ENCODE measurements at places on chromosomes 6 and 20.

GRCh38 chr20:9218531-9218961 is 149.7 kb downstream of the PLCB4 start:
- DNase-seq, result no peak

GRCh38 chr6:164826831-164827468 is 482.5 kb downstream of the C6orf118 start:
- no peak for DNase-seq

- no peak for DNase-seq
These were observed 31.9 kb downstream of the CDKAL1 start for GRCh38 chr6:20566109-20566508.

GRCh38 chr6:106731144-106731842 is 101.9 kb downstream of the QRSL1 start:
- no peak for DNase-seq

DNA sequence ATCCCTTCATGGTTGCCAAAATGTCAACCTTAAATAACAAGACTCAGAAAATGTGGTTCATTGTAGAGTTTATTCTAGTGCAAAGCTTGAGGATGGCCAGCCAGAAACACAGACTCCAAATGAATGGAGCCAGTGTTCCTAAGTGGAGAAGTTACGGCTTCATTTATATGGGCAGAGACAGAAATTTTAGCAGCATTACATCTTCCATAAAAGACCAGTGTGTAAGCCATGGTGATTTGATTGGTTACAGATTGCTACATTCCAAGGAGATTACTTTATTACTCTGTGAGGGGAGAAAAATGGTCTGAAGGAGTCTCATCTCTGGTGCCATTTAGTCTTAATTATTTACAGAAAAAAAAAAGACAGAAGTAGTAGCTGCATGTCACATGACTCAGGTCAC is 97.8 kb downstream of the OTOR start:
- DNase-seq, result no peak

GRCh38 chr6:28803337-28803709 is 120.5 kb downstream of the TRIM27 start:
- DNase-seq, result peak; percentile 2

DNA sequence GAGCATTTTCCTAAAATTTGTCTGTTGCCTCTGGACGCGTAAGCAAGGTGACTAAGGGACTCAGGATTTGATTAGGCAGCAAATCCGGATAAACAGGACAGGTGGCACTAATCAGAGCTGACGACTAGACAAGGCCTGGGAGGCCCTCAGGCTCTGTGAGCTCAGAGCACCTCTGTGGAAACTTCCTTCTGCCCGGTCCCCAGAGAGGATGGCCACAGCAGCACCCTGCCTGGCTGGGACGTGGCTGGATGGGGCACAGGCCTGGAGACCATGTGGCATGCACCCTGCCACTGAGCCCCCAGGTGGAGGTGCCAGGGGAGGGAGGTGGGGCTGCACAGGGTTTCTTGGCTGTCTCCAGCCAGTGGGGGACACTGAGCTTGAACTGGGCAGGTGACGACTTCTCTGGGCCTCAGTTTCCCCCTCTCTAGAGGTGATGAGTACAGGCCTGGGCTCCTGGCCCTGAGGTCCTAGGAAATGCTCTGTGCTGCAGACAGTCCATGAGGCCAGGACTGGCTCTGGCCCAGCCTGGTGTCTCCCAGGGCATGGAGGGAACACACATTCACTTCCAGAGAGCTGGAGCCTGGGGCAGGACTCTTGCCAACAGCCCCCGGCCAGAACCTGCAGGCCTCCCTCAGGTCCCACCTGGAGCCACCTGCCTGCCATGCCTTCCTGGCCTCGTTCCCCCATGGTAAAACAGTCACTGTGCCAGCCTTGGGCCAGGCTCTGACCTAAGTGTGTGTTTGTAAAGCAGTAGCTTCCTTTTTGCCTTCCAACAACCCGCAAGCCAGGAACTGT is 39.6 kb upstream of the STX16 start:
- no peak for DNase-seq

DNA sequence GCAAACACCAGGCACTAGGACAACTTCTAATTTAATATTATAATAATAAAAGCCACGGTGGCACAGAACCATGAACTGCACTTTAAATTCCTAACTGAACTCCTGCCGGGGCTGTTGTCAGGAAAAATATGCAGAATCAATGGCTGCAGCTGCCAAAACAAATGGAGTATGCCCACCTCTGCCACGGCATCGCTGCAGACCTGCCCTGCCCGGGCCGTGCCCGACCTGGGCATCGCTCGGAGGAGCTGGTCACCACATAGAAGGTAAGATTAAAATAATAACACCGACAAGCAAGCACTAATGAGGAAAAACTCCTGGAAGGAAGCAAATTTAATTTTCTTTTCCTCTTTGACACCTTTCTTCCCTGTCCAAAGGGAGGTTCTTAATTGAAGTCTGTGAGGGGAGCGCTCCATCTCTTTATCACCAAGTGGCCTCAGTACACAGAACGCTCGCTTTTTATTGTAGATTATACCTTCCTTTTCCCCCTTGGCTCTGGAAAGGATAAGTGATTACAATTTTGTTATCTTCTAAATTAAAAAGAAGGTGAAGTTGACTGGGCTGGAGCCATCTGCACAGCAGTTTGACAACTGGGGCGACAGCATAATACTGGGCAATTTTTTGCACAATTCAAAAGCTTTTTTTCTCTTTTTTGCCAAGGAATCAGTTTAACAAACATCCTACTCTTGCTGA is 351.3 kb downstream of the ZFAND3 start:
- no peak for DNase-seq

DNA sequence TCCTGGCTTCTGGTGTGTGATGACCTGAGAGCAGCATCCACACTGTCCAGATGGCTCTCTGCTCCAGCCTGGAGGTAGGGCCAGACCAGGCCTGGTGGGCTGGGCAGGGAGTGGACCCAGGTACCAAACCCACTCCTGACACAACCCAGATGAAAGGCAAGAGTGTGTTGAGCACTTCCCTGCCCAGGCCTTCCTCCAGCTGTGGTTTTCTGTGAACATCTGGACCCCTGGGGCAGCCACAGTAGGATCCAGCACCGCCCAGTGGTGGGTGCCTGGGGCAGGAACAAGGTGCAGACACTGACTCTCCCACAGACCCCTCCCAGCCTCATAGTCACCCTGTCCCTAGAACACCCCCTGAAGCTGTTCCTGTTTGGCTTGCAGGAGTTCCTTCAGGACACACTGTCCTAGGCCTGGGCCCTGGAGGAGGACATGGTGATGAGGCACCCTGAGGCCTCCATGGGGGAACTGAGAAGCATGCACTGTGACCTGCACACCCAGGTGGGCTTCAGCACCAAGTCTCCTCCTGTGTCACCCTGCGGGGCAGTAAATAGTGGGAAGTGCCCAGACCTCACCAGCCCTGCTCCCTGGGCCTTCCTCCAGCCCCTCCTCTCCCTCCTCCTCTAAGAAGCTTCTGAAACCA is 28.7 kb downstream of the UBD start:
- no peak for DNase-seq

- DNase-seq, result peak; percentile 95
These were observed 55.0 kb downstream of the GNAS start for GRCh38 chr20:58907320-58908137.

DNA sequence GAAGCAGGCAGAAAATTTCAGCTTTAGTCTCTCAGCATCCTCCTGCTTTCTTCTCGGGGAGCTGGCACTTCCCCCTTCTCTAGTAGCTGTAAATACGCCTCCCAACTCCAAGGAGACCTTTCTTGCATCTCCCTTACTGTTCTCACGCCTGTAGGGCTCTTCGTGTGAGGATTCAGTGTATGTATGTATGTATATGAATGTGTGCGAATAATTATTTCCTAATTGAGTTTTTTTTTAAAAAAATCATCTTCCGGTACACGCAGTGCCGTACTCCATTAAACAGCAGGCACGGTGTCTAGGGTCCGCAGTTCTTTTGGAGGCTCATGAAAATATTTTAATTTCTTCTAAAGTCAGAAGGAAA is 85.4 kb downstream of the HFE start:
- peak; percentile 87 for DNase-seq

DNA sequence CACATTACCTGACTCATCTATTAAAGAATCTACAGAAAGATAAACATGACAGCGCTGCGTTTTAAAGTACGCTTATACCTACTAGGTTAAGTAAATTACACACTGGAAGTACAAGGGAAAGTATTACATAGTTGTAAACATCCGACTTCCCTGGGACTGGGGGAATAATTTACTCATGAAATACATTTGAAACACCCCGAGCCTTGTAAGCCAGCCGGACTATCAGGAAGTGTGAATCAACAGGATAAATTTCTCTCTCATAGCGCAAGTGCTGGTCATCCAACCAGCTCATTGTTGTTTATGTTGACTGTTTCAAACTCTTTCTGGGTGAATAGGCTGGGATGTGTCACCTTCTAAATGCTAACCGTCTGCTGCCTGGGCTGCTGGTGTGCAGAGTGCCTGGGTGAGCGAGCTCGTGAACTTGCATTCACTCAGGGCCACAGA is 4.9 kb downstream of the BMP6 start:
- DNase-seq, result no peak

DNA sequence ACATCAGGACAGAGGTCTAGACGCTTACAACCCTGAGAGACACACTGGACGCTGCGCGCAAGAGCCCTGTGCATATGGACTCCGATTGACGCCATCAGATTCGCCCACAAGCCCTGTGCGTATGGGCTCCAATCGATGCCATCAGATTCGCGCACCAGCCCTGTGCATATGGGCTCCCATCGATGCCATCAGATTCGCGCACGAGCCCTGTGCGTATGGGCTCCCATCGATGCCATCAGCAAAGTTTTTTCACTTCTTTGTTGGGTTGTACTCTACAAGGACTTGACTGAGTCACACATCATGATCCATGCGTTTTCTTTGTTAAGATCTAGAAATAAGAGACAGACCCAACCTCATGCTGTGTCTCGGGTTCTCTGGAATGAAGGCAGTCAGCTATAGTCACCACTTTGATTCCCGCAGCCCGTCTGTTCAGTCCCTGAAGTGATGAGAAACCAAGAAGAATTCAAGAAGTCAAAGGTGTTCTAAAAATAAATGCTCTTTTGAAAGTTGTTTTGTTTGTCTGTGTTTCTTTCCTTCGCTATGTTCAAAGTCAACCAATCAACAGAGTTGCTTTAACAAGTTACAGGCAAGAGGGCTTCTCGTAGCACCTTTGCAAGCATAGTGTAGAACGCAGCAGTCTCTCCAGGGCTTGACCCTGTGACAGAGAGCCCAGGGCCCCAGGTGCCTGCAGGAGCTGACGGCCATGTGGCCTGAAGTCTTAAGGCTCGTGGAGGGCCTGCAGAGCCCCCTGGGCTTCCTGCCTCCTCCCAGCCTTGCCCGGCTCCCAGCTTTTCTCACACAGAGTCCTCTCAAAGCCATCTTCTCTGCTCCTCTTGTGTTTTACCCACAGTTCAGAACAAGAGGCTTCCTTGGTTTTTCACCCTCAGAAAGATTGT is 7.9 kb downstream of the RPS6KA2 start:
- no peak for DNase-seq

DNA sequence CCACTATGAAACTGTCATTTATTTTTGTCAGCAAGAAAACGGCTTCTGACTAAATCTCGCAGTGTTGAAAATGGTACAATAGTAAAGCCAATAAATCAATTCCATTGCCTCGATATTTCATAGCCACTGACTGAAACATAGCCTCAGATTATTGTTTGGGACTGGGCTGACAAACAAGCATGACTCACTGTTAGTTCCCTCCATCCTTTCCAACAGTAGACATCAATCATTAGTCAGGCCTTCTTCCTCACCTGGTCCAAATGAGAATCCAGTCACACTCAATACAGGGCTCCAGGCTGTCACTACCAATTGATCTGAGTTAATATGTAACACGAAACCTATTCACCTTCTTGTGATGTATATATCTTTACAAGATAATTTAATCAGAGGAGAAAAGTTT is 66.1 kb downstream of the ADGRB3 start:
- DNase-seq, result no peak

GRCh38 chr6:5958921-5959320 is 47.8 kb downstream of the NRN1 start:
- no peak for DNase-seq

- DNase-seq, result peak; percentile 80
These were observed 37.7 kb downstream of the PMEPA1 start for GRCh38 chr20:57672164-57672563.

DNA sequence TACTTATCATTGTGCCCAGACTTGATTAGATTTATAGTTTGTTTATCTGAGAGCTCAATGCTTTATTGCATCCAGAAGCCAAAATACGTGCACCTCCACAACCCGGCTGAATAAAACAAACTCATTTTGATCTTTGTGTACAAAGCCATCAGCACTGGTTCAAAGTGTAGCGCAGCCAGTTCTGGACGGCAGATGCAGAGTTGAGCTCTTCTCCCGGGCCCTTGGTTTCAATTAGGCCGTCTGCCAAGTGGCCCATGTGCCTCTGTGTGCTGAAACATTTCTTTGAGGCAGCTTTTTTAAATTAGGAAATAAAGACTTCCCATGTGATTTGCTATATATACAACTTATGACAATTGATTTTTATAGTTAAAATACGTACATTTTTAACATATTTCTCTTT is 96.2 kb upstream of the RSPO3 start:
- peak; percentile 47 for DNase-seq

All from eye (tissue), 1 donor.